ENCODE measurements at places on chromosomes 6 and 20.

- no peak for DNase-seq
Observed at GRCh38 chr20:37498066-37498665, 22.9 kb upstream of the NNAT start.

GRCh38 chr6:127385668-127386430 lies 42.4 kb upstream of the ECHDC1 start:
- no peak for DNase-seq

DNA sequence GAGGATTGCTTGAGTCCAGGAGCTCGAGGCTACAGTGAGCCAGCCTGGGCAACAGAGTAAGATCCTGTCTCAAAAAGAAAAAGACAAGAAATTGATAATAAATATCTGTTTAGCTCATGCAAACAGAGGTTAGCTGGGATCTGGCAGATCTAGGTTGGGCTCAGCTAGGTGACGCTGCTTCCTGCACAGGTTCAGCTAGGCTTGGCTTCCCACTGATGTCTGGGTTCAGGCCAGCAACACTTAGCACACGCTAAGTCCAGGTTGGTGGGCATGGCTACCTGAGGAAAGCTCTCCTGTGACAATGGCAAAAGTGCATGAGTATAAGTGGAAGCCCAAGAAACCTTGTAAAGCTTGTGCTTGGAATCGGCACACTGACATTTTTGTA lies 48.7 kb downstream of the RIN2 start:
- DNase-seq = no peak

GRCh38 chr6:6191476-6191875 lies 129.0 kb downstream of the F13A1 start:
- no peak for DNase-seq

- no peak for DNase-seq
Observed at GRCh38 chr6:14922706-14923460, 323.0 kb upstream of the JARID2 start.

- no peak for DNase-seq
Observed at GRCh38 chr6:56775498-56776166, 132.9 kb upstream of the DST start.

GRCh38 chr6:115078555-115078954 lies 735.7 kb upstream of the HS3ST5 start:
- DNase-seq = no peak

- peak; percentile 79 for DNase-seq
Observed at GRCh38 chr6:44247338-44248302, 719 bp downstream of the HSP90AB1 start.

GRCh38 chr6:46199387-46199786 lies 28.6 kb upstream of the ENPP5 start:
- DNase-seq = no peak

- no peak for DNase-seq
Observed at GRCh38 chr6:74658391-74658790, 547.5 kb downstream of the COL12A1 start.

DNA sequence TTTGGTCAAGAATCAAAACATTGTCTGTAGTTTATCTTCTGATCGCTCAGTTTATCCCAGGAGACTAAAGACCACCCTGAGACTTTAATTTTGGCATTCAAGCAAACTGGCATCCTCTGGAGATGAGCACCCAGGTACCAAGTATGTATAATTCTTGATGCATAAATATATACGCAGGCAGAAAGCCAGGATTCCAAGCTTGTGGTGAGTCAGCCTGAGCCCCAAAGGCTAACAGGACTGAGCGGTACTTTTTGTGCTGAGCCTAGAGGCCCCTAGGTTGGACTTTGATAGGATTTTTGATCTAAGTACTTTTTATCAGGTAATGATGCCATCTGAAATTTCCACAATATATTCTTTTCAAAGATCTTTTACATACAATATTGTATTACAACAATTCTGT lies 301.3 kb downstream of the TFAP2B start:
- no peak for DNase-seq

GRCh38 chr6:34226731-34227586 lies 9.7 kb upstream of the HMGA1 start:
- DNase-seq = no peak

GRCh38 chr20:3071610-3072529 lies at the start of gene OXT:
OXT (plus strand) TSS chr20:3071620; CDS start chr20:3071656, 36 bp downstream.
- DNase-seq = peak; percentile 51

- no peak for DNase-seq
Observed at GRCh38 chr6:41344876-41345275, 9.5 kb downstream of the NCR2 start.

GRCh38 chr6:158654498-158654897 lies 4.6 kb downstream of the SYTL3 start:
- no peak for DNase-seq

GRCh38 chr6:115759051-115759450 lies 301.6 kb downstream of the FRK start:
- no peak for DNase-seq

GRCh38 chr20:57310821-57311514 lies 18.6 kb upstream of the SPO11 start:
- DNase-seq = no peak

- DNase-seq = no peak
Observed at GRCh38 chr20:57582432-57583288, 21.8 kb downstream of the PCK1 start.

DNA sequence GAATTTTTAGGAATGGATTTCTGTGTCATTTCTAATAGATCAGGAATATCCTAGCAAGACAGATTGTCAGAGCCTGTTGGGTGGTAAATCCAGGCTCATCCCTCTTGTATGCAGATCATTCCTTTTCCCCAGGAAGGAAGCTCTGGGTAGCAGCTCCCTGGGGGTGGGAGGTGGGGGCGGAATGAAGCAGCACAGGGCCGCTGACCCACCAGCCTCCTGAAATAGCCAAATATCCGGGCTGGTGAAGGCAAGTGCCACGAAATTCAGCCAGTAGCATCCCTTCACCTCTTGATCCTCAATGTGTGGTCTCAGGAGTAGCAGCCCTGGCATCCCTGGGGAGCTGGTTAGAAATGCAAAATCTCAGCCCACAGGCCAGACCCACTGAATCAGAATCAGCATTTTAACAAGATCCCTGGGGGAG lies 256.9 kb downstream of the LRFN2 start:
- DNase-seq = no peak

DNA sequence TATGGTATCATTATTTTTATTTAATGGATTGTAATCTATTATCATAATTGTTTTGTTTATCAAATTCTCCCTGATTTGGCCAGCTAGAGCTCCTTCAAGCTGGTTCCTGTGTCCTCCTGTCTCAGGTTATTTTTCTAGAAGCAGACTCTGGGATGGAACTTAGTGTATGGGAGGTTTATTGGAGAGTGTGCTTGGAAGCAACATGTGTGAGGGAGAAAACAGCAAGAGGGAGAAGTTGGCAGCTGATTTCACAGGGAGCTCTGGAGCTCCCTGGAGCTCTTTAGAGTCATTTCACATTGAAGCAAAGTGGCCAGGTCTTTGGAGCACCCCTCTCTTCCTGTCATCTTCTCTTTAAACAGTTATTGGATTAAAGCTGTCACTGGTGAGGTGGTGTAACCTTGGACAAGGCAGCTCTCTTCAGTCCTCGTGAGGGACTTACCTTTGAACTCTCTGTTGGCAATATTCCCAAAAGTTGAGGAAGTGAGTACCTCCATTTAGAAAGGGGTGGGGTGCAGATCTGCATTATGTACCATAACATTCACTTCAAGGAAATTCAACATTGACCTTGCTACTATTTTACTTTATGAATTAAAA lies 103.6 kb downstream of the PHF3 start:
- no peak for DNase-seq

GRCh38 chr6:44631968-44632367 lies 244.5 kb downstream of the CDC5L start:
- DNase-seq = no peak

DNA sequence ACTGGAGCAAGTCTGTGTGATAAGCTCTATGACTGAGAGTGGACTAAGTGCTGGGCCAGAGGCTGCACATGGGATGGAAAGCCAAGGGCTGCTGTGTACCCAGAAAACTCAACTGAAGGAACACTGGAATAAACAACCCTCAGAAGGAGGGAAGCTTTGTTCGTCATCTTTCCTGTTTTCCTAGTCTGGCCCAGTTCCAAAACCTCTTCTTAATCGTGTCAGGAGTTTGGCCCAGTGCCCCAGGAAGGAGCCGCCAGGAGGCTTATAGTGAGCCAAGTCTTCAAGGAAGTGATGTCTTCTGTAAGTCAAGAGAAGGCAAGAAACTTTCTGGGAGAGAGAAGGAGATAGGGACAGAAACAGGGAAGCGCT lies 23.3 kb upstream of the TOP1 start:
- no peak for DNase-seq
